Stimulated activated CD8-positive, alpha-beta memory T cell treated with anti-CD3 and anti-CD28 coated beads, Interleukin-4, amount 100 ng/mL, for 1 hour (primary cell): ENCODE measurements at places on chromosomes 16 and 17.

DNA sequence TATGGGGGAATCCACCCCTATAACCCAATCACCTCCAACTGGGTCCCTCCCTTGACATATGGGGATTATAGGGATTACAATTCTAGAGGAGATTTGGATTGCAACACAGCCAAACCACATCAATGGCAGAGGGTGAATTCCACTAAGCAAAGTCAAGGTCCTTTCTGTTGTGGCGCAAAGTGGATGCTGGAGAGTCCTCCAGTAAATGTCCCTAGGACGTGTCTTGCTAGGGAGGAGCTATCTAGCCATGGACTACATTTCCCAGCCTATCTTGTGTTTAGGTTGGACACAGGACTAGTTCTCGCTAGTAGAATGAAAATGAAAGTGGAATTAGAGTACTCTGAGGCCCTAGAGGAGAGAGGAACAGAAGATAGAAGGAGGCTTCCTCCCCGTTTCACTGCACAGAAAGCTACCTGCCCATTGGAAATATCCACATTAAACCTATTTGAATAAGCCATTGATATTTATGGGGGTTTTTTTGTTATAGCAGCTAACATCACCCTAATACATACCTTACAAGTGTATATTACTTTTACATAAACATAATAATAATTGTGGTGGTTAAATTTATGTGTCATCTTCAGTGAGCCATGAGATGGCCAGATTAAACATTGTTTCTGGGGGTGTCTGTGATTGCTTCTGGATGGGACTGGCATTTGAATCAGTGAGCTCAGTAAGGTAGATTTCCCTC, 56.7 kb upstream of the ERCC4 start:
- no peak for DNase-seq

- no peak for DNase-seq
Measured at GRCh38 chr17:48150597-48151001, 43.0 kb downstream of the SNX11 start.

DNA sequence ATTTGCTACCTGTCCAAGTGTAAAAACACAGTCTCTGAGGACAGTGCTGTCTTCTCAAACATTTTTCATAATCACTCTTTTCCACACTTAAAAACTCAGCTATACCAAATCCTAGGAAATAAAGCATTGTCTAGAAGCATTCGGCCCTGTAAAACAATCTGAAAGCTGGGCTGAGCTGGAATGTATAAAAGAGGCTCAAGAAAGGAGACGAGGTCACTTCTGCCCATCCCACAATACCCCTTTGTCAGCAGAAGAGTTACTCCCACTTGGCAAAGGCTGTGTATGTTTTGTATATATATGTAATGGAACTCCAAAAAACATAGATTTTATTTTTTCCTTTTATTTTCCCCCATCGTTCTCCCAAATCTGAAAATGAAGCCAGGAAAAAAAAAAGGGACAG, 43.9 kb downstream of the STH start:
- DNase-seq = no peak

- no peak for DNase-seq
Measured at GRCh38 chr16:711084-711483, 3.8 kb upstream of the METRN start.

DNA sequence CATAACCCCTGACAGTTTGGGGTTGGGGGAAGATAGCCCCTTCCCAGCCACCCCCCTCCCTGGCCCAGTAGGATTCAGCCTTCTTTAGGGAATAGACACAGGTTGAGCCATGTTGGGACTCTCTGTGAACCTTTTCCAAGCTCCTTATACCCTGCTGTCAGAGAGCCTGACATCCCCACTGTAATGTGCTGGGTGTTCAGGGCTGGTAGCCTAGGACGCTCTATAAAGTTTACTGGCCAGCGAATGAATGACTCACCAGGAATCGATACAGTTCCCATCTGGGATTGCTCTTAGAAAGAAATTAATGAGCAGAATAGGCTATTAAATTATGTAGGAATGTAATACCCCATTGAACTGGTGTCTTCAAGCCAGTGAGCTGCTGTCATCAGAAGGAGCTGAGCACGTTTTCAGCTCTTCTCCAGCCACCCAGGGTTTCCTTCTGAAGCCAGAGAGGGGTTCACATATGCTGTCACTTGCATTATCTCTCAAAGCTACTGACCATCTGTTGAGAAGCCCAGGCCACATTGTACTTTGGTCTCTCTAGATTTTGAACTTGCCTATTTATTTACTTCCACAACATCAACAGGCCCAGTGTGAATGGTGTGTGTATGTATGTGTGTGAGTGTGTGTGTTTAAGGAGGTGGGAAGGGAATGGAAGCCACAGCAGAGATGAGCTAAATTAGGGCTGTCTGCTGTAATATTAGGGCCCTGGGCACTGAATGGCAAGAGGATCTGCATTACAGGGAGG, 64.9 kb downstream of the SPACA3 start:
- DNase-seq = no peak

GRCh38 chr17:12842936-12843335, 53.6 kb downstream of the ARHGAP44 start:
- no peak for DNase-seq

DNA sequence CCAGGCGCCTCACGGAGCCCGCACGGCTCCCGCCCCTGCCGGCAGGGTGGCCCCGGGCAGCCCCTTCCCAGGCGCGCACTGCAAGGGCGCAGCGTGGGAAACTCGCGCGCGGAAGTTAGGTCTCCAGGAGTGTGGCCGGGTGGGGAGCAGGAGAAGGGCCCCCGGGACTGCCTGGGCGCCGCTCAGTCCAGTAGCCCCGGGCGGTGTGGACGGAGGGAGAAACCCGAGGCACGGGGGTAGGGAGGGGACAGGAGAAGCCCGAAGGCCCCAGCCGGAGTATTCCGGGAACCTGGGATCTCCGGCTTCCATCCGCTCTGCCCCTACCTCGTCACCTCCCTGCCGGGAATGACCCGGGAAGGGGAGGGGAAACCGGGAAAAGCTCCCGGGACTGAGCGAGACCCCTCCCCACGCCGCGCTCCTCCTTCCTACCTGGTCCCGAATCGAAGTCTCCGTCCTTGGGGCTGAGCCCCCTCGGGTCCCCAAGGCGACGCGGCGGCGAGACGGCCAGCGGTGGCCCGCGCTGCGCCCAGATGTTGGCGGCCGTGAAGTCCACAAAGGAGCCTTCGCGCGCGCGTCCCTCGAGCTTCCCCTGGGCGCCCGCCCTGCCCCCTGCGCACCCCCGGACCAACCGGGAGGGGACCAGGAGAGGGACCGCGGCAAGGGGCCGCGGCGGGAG, 418 bp downstream of the SOCS3 start:
- DNase-seq = no peak

DNA sequence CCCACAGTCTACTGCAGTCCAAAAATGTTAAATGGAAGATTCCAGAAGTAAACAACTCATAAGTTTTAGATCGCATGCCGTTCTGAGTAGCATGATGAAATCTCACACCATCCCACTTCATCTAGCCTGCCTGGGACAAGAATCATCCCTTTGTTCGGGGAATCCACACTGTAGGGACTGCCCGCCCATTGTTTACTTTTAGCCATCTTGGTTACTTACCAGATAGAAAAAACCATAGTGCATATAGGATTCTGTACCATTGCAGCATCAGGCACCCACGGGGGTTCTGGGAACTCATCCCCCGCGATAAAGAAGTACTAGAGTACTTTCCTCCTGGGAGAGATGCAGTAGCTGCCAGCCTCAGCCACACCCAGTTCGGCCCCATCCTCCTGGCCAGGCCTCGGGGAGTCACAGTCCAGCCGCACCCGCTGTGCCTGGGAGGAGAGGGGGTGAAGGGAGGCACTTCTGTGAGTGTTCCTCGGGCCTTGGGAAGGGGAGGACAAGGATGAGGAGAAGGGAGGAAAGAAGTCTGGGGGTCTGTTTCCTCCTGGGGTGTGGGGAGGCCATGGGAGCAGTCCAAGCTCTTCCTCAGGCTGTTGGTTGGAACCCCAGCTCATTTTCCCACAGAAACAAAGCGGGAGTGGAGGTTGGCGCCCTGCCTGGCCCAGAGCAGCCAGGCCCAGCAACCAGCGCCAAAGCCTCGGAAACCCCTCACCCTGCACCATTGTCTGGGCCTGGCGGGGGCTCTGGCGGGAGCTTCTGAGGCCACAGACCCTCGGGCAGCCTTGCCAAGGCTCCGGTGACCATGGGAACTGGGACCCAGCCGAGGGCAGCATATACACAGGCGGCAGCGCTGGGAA, 8.9 kb downstream of the TRIM47 start:
- DNase-seq = no peak

- DNase-seq = no peak
Measured at GRCh38 chr16:13793841-13794409, 126.0 kb upstream of the ERCC4 start.

GRCh38 chr17:55496094-55496881, 15.0 kb downstream of the SMIM36 start:
- no peak for DNase-seq

- DNase-seq = no peak
Measured at GRCh38 chr16:67241008-67241900, 6.0 kb downstream of the FHOD1 start.

DNA sequence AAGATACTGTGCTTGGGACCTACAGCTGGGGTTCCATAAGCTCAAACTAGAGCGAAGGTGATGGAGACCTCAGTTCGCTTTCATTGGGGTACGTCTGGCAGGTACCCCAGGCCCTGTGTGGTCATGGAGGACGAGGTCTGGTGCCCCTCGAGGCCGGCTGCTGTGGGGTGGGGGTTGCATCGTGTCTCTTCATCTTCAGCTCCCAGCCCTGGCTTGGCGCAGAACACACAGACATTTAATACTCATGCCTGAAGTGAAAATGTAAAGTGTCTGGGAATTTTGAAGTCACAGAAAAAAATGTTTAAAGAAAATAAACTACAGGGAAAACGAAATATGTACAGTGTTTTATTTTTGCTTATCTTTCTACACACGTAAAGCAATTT, 80.5 kb downstream of the TBC1D16 start:
- DNase-seq = no peak

DNA sequence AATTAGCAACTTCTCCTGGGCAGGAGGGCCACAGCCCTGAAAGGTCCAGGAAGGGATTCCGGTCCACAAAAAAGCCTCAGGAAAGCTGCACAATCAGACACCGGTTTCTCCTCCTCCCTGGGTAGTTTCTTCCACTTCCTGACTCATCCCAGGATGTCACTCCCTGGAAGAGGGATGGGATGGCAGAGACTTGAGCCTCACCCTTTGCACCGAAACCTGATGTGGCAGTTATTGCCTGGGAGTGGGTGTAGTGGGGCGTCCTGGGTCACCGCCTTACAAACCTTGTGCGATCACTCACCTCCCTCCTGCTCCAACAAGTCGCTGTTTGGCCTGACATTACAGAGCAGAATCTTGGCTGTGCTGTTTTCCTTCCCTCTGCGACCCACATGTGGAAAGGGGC, 70.8 kb downstream of the LYRM1 start:
- DNase-seq = no peak
